ENCODE measurements at places on chromosomes 2 and 18.

GRCh38 chr18:58578835-58579560 is 49.9 kb downstream of the ALPK2 start:
- DNase-seq: no peak

DNA sequence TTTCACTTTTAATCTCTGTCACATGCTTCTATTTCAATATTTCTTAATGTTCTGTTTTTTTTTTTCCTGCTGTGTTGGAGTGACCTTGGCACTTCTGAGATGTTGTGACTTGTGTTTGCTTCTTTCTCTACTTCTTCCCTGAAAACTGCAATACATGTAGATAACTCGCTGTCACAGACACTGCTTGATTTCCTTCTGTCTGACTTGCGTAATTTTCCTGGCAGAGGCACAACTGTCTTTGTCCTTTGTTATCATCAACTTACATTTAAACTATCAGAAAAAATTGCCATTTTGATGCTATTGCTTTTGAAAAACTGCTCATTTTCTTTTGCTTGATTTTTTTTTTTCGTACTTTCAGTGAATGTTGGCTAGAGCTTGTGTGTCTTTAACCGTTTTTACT is 69.0 kb downstream of the BABAM2 start:
- DNase-seq: no peak

DNA sequence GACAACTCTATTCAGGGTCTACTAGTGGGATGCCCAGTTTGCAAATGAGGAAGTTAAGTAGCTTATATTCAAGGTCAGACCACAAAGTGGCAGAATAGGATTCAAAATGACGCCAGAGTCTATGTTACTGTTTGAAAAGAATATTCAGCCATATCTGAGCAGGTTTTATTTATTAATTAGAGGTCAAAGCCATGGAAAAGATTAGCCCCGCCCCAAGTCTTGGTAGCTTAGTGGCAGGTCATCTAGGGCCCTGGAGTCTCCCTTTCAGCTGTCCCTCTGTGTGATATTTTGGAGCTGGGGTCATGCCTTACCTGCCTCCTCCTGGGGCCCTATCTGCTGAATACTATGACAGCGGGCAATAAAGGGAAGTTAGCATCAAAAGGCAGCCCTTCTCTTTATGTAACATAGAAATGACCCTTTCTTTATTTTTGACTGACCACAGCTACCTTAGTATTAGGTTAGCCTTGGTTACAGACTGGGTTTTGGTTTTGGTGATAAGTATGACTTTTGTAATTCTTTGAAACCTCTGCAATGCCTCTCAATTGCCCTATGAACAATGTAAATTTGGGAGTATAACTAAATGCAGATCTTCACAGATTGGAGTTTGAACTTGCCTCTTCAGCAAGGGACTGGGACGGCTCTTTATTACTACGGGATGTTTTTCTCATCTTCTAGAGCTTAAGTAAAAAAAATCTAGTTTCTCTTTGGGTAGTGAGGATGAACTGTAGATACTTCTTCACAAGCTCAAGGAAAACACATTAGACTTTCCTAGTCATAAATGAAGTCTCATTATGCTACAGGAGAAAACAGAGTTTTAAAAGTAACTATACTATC is 153.0 kb upstream of the ITGA4 start:
- no peak for DNase-seq

DNA sequence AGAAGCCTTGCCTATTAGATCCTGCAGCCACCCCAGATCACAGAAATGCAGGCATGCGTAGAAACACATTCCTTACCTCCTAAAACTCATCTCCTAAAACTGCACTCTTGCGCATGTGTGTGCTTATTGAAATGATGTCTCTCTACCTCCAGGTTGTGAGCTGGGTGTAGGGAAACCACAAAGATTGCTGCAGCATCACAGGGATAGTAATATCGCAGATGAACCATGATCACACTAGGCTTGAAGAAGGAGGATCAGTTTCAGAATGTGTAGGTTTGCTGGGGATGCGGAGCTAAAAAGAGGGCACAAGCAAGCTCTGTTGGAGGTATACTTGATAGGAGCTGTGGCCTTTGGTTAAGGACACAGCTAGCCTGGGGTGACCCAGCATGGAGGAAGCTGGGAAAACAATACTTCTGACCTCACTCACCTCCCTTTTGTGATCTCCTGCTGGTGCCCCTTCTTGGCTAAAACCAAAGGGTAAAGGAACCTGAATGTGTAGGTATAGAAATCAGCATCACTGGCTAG is 118.8 kb downstream of the SETBP1 start:
- no peak for DNase-seq

DNA sequence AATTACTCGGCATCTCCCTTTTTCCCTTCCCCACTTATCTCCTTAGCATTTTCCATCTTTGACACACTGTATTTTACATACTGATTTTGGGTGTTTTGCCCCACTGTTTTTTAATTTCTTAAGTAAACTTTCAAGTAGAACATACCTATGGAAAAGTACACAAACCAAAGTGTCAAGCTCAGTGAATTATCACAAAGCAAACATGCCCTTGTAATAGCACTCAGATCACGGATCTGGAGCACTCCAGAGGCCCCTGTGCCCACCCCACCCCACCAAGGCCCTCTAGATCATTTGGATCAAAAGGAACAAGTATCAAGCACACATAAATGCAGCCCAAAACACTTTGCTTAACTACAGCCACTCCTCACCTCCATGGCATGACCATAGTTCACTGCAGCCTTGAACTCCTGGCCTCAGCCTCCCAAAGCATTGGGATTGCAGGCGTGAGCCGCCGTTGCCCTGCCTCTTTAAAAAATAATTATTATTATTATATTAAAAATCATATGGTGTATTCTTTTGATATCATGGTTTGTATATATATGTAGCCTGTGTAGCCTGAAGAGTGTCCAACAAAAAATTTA is 38.1 kb downstream of the FER1L5 start:
- DNase-seq: no peak

DNA sequence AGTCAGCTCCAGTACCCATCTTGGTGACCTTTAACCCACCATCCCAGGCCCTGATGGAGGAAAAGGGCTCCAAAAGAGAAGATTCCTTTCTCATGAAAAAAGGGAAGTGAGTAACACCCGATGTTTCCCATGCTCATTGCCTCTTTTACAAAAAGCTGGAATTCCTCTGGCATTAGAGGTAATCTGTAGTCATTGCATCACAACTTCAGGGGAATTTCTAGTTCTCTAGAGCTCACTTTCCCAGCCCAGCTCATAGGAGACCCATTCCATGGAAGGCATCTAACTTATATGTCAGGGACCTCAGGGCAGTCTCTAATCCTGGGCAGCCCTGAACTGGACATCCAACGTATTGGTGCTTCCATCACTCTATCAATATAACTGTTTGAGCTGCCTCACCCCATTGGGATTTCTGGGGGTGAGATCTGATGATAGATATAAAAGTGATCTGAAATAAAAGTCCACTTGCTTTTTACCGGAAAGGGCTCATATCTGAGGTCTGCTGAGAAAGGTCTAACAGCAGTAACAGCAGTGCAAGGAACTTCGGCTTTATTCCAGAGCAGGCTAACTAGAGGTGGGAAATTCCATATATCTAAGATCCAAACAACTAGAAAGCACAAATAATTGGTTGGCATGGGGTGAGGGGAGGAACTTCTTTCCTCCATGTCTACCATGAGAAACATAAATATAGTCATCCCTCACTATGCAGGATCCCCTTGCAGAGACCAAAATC is 106.1 kb downstream of the ETAA1 start:
- no peak for DNase-seq

GRCh38 chr2:205746420-205746785 is 64.1 kb downstream of the NRP2 start:
- no peak for DNase-seq

DNA sequence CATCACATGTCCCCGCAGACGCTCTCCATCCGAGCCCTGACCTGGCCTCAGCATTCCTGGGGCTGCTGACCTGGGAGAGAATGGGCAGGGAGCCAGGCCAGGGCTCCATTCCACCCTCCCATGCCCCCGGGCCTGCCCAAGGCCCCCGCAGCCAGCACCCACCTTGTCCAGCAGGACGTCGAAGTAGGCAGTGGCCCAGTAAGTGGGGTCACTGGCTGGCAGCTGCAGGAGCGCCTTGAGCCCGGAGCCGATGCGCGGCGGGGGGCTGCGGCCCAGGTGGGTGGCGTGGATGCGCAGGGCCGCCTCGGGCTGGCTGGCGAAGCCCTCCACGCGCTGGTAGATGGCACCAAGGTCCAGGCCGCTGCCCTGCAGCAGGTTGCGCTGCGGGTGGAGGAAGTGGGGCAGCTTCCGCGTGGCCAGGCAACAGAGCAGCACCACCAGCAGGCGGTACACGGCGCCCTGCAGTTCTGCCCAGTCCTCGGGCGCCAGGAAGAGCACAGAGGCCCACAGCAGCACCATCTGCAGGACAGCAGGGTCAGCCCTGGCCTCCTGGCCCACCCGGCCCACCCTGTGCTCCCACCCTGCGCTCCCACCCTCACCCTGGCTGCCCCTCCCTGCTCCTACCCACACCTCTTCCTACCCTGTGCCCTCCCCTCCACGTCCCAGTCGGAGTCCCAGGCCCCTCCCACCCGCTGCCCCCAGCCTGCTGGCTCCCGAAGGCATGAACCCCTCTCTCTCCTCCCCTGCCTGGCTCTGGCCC is 7.6 kb downstream of the MAB21L4 start:
- no peak for DNase-seq

DNA sequence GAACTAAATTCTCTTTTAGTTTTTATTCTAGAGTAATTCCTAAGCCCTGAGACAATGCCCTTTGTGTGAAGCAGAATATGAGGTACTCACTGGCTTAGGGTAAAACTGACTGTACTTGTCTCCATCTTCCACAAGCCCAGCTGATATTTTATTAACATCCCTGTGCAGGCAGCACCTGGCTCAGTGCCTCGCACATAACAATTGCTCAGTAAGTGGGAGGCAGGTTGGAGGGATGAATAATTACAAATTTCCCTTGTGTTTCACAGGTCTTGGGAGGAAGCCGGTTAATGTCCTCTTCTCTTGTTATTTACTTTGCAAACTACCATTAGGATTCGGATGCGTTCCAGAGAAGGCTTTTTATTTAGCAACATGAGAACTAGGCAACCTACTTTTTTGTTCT is 249.8 kb upstream of the FSHR start:
- no peak for DNase-seq

- DNase-seq: no peak
These were observed 28.6 kb downstream of the MIB1 start for GRCh38 chr18:21769206-21769605.

- no peak for DNase-seq
These were observed 170.8 kb downstream of the PMAIP1 start for GRCh38 chr18:60070631-60071030.

All from stimulated activated CD4-positive, alpha-beta T cell treated with anti-CD3 and anti-CD28 coated beads, Interleukin-4, amount 100 ng/mL, for 4 hours (primary cell).